HFF-Myc (cell line): ENCODE measurements at places on chromosomes 12 and 14.

DNA sequence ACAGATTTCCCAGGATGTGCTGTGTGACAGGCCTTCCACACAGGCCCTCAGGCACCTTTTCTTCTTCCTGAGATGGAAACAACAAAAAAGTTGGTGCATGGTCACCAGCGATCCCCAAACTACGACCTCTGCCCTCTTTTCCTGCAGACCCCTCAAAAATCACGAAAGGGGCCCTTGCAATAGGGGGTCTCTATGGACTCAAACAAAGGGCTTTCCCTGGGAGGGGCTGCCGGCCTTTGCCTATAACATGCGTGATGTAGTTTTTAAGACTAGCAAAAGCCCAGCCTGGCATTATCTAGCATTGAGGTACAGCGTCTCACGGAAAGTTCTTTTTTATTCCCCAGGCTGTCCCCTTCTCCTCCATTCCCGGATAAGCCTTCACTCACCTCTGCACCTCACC lies 71.2 kb downstream of the DIO3 start:
- DNase-seq = no peak

GRCh38 chr14:30928462-30928861 lies 54.1 kb downstream of the COCH start:
- no peak for DNase-seq

DNA sequence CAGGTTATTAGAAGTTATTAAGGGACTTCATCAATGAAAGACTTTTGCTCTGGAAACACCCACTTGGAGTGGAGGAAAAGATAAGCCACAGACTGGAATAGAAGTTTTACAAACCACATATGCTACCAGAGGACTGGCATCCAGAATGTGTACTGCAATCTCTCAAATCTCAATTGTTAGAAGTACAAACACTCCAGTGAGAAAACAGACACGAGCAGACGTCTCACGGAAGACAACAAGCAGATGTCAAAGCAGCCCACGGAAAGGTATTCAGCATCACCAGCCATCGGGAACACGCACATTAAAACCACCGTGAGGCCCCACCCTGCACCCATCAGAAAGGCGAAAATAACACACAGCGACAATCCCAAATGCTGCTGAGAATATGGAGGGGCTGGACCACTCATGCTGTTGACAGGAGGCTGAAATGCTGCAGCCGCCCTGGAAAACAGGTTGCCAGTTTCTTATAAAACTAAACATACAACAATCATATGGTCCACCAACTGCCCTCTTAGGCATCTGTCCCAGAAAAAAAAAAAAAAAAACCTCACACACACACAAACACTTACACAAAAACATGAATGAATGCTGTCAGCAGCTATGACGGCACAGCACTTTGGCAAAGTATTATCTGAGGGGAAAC lies 131.9 kb upstream of the SFSWAP start:
- no peak for DNase-seq

DNA sequence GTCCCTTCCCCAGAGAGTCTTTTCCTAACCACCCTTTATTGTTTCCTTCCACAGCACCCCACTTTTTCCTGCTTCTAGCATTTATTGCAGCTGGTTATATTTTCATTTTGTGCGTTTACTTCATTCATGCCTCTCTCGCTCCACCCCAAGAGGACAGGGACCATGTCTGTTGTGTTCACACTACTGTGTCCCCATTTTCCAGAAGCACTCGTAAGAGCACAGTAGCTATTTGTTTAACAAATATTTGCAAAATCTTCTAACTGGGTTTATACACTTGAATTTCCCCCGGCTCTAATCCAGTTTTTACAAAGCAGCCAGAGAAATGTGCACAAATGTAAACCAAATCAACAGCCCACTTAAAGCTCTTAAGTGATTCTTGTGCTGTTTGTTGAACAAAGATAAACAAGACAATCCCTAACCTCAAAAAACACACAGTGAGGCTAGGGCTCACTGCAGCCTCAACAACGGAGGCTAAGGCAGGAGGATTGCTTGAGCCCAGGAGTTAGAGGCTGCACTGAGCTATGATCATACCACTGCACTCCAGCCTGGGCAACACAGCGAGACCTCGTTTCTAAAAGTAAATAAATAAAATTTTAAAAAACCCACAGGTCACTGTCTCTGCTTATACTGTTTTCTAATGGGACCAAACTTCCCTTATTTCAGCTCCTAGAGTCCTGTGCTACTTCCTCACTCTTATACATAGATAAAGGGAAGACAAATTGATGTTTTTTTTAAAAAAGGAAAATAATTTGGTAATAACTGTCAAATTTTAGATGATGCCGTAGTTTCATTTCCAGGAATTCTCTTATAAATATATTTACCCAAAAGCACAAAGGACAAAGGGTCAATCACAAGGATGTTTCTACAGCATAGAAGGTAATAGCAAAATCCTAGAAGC lies 6.6 kb upstream of the ABCD4 start:
- DNase-seq = no peak

DNA sequence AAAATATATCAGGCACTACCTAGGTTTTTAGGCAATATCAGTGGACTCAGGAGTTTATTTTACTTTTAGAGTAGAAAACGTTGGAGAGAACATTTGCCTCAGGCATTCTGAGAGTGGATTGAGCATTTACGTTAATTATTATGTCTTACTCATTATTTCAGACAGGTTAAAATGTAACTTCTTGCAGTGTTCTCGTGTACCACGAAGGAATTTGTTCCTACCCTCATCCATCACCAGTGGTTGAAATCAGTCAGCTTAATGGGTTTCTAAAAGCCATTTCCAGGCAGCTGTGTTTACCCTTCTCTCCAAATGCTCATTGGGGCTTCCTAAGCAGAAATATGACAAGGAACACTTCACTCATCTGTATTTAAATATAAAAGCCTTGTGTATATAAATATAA lies 9.1 kb upstream of the LDHB start:
- no peak for DNase-seq

DNA sequence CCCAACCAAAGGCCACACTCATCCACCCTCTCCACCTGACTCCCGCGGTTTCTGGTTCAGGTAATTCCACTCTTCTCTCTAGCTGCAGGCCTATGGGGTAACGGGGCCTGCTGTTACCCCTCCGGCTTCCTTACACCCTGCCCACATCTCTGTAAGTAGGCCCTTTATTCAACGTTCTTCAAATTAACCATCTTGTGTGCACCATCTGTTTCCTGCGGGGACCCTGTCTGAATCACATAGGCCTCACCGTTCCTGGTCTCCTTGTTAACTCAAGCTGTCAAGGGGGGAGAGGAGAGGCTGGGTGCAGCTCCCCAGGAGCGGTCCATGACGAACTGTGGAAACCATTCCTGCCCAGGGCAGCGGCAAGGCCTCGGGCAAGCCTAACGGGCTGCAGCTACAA lies 9.3 kb upstream of the DLK1 start:
- no peak for DNase-seq

- no peak for DNase-seq
These were observed 6.4 kb upstream of the CFAP251 start for GRCh38 chr12:121911824-121912585.

- DNase-seq = no peak
These were observed 4.1 kb downstream of the CD163L1 start for GRCh38 chr12:7439579-7440505.
